Motor neuron (in vitro differentiated cells): ENCODE measurements at places on chromosomes 7 and 10.
A peak's percentile ranks its signal among the peaks of the same experiment; 100 is the strongest.

DNA sequence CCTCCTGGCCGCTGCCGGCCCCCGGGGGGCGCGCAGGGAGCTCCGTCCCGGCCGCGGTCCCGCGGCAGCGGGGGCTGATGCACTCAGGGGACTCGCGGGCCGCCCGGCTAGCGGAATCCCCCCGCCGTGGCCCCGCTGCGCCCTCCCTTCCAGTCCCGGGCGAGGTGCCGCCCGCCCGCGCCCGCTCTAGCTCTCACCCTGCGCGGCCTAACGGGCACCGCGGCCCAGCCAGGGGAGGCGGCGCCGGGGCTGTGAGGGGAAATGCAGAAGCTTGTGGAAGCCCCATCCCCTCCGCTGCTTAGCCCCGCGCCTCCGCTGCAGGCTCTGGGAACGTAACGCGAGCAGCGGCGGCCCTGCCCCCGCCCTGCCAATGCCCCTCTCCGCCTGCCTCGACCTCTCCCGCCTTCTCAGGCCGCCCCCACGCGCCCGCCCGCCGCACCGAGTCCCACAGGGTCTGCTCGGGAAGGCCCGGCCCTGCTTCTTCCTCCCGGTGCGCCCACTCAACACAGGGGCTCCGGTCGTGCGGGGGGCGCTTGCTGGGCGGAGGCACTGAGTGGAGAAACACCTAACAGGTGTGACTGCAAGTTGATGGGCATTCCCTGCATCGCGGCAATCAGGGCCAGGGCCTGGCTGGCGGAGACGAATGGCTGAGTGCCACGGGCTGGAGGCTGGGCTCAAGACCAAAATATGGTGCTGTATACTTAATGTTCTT, 384 bp upstream of the TMEM229A start:
- peak; percentile 57 for ATAC-seq

DNA sequence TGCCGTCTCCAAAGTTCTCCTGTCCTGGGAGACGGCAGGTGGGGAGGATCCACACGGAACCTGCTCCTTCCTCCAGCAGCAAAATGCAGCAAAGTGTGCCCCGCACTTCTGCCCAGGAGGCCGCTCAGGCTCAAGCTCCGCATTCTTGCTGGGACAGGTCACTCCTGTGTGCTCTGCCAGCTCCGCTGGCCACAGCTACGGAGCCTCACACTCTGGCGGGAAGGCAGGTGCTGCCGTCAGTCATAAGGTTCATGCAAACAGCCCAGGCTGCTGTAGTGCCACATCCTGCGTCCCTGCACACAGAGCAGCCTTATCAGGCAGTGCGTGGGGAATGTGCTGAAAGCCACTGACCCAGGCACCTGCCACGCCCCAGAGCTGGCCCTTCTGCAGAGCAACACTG, 22.4 kb downstream of the ADGRA1 start:
- peak; percentile 56 for ATAC-seq

DNA sequence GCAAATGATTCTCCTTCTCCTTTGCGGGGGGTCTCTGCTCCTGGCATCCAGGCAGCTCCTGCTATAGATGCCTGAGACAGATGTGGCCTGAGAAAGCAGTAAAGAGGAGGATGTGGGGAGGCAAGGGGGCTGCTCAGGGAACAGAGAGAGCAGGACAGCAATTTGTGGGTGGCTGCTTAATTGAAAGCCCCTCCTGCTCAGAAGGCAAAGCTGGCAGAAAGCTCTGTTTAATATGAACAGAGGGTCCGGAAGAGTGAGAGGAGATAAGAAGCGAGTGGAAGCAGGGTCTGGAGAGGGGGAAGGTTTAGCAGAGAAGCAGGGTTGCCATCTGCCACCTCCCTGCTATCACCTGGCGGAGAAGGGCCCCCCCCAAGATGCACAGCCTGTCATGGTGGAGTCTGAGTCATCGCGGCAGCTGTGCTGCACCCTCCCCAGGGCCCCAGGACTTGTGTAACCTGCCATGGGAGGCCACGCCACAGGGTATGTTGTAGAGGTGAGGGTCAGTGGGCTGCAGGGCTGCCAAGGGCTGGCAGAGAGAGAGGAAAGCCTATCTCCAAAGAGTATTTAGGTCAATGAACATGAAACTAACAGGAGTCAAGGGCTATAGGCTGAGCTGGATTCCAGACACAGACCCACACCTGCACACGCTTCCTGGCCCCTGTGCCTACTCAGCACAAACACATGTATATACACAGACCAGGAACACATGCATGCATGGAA, 1109.8 kb upstream of the AUTS2 start:
- ATAC-seq, result peak; percentile 50

- ATAC-seq, result peak; percentile 99
These were observed 851.0 kb upstream of the PHF14 start for GRCh38 chr7:10122551-10123100.

GRCh38 chr7:128431221-128431620, 21.4 kb upstream of the IMPDH1 start:
- no peak for ATAC-seq

DNA sequence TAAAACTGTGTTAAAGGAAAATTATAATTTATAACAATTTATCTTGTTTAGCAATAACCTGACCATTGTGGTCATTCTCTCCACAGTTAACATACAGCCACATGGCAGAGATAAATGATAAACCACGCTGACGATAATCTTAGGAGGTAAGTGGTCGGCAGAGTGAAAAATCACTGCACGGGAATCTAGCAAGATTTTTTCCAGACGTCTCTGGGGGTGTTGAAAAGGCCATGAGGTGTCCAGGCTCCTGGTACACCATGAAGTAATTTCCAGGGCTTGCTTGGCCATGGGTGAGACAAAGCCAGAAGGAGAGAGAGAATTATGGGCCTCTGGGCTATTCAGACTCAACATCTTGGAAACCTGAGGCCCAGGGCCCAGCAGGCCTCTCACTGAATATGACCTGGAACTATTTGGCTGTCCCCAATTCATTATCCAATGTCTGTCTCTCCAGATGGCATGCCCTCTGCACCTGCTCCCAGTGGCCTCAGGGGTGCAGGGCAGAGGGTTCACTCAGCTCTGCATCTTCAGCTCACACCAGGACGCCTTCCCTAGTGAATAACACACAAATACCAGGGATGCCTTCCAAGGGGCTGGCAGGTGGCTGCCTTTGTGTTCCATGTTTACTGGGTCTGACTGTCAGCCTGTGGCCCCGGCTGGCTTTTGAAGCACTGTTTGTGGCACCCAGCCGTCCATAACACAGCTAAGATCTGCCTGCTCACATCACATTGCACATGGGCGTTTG, 590.4 kb upstream of the PFKP start:
- ATAC-seq, result no peak

- ATAC-seq, result peak; percentile 68
These were observed 10.9 kb upstream of the LGI1 start for GRCh38 chr10:93746844-93747284.

DNA sequence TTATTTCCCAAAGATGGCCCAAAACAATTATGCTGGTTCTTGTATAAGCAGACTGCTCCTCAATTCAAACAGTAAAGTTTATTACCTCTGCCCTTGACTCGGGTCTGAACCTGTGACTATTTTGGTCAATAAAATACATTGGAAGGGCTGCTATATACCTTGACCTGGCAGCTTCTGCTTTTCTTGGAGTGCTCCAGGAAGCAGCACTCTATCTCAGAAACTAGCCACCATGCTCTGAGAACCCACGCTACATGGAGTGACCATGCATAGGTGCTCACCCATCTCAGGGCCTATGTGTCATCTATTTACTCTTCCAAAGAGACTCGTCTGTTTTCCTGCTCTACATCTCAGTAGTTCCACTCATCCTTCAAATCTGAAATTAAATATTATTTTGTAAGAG, 299.9 kb downstream of the AHR start:
- ATAC-seq, result no peak

GRCh38 chr10:133471300-133472109, 17.8 kb downstream of the SCART1 start:
- ATAC-seq, result no peak

GRCh38 chr10:103663236-103663635, 169.7 kb downstream of the NEURL1 start:
- ATAC-seq, result no peak

- ATAC-seq, result no peak
These were observed 611.3 kb upstream of the GALNT17 start for GRCh38 chr7:70520611-70521010.

- ATAC-seq, result peak; percentile 63
These were observed 44.1 kb downstream of the VSTM4 start for GRCh38 chr10:49071160-49071761.

DNA sequence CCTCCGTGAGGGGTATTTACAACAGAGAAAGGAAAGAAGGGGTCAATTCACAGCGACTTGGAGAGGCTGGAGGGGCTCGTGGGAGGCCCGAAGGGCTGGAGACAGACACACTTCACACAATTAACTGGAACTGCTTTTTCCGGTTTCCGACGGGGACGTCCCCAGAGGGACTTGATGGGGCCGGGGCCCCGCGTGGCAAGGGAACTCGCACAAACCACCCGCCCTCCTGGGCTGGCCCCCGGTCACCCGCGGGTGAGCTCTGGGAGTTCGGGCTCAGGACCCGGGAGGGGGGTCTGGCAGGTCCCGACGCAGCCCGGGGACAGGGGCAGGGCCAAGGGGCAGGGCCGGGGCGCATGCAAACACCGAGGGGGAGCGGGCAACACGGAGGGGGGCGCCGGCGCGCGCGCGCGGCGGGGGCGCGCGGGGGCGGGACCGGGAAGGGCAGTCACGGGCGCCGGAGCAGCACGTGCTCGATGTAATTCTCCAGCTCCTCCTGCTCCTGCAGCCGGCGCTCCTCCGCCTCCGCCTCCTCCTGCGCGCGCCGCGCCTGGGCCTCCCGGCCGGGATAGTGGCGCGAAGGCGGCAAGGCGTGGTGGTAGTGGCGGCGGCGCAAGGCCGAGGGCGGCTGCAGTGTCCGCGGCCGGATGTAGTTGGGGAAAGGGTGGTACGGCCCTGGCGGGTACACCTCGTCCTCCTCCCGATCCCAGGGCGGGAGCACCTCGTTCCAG, 2.7 kb downstream of the VGF start:
- ATAC-seq, result peak; percentile 69

GRCh38 chr10:79542626-79543025, 17.6 kb downstream of the SFTPA2 start:
- ATAC-seq, result no peak

DNA sequence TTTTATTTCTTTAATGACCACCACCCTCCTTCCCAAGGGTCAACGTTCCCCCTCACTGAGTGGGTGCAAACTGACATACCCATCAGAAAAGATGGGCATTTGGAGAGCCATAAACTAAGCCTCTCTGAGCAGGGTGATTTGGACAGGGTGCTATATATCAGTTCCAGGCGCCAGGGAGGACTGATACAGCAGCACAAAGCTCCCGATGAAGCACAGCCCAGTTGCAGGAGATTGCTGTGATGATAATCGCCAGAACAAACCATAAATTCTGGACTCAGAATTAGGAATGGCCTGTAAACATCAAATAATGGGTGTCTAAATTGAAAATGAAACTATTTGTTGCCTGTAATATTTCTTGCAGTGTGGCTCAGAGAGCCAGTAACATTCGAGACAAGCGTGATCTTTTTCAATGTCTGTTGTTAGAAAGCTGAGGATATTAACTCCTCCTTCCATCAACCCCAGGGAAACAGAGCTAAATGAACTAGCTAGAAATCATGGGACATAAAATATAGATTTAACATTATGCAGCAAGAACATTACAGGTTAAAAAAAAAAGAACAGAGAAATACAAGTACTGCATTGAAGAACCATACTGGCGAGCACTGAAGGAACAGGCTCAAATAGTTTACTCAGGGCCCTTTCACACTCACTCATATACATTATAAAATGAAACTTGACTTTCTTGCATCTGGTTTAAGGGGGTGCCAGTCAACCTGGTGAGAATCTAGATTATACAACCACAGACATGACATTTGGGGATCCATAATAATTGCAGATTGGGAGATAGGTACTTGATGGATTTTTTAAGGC, 137.5 kb upstream of the LRRTM3 start:
- peak; percentile 82 for ATAC-seq

DNA sequence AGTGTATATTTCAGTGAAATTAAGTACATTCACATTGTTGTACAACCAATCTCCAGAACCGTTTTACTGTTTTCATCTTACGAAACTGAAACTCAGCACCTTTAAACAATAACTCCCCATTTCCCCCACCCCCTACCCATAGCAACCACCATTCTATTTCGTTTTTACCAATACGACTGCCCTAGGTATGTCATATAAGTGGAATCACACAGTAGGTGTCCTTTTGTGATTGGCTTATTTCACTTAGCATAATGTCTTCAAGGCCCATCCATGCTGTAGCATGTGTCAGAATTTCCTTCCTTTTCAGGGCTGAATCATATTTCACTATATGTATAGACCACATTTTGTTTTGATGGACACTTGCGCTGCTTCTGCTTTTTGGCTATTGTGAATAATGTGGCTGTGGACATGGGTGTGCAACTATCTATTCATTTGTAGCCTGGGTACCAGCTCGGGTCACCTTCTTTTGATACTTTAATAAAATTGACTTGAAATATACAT, 34.3 kb upstream of the DLG5 start:
- ATAC-seq, result no peak

DNA sequence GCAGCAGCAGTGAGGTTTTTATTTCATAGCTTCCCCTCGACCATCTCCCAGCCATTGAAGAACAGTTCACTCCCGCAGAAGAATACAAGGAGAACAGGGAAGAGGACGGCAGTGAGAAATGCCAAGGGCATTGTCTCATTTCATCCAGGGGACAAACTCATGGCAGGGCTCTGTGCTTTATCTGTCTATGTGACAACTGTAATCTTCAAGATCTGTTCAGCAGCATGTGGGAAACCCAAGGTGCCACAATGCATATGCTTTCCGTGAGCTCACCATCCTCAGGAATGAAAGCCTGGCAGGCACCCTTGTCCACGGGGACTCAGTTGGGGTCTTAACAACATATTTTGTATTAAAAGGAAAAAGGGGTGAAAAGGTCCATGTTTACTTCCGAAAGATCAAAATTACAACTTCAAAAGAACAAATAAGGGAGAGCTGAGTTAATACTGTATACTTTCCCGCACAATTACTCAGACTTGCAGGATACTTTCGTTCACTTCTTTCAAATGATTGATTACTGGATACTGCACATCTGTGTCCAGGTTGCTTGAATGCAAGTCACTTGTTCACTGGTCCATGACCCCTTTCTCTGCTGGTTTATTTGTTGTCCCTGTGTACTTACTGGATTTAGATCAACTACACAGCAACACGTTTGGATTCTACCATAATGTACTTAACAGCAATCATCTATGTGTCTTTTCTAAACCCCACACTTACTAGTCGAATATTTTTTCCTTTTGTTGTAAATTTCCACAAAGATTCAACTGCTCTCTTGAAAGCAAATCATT, 90.1 kb upstream of the ATP6V0A4 start:
- ATAC-seq, result no peak
